ENCODE measurements at places on chromosomes 12 and 14. TPM values are rescaled to one million over a fixed set of nuclear protein-coding genes. Genes with fewer than 3 reads are reported as not detected.

The SLC7A7 gene
- total RNA-seq: 0.16 TPM

DNA sequence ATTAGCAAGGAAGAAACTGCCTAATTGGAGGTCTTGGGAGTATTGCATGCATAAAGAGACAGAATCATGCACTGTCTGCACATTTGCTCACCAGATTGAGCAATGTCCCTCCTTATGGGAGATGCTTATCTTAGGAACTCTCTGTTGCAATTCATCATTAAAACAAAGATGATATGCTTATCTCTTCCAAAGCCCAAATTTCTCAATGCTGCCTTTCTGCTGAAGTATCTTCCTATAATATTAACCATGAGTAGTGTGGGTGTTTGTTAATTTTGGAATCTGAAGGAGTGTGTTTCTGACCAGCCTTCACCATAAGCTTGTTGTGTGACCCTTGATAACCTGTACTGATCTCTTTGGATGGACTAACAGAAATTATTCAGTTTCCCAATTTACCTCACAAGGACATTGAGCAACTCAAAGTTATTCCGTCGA is 1257.6 kb upstream of the FLRT2 start:
- DNase-seq: no peak

- DNase-seq: no peak
These were observed 365.5 kb downstream of the TMEM121 start for GRCh38 chr14:105891631-105892452.

The GPRC5D gene
- not detected for total RNA-seq

- DNase-seq: no peak
These were observed 60.9 kb upstream of the GPATCH2L start for GRCh38 chr14:76090616-76091391.

- no peak for DNase-seq
These were observed 51.1 kb downstream of the MIS18BP1 start for GRCh38 chr14:45201905-45202304.

GRCh38 chr12:64187370-64187769 is 34.7 kb downstream of the KICS2 start:
- no peak for DNase-seq

The HCAR3 gene
- not detected for total RNA-seq

The INHBC gene
- total RNA-seq: 0.14 TPM

GRCh38 chr12:117818400-117818799 is 150.4 kb downstream of the KSR2 start:
- DNase-seq: no peak

DNA sequence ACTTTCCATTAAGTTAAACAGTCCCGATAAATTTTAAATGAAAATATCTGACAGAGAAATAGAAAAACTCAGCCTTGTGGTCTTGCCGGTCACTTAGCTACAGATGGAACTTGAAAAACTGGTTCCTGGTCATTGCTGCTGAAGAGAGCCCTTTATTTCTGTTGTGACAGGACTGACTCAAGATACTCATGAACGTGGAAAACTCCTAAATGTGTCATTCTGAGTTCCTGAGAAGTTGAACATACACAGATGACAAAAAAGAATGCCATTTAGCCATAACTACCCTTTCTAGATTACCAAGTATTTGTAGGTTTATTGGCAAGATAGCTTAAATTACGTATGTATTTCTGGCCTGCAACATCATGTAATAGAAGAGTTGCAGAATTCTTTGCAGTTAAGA is 134.2 kb downstream of the HMGA2 start:
- DNase-seq: no peak

GRCh38 chr14:105139212-105139825 is 29.3 kb downstream of the JAG2 start:
- DNase-seq: no peak

The AQP6 gene
- not detected for total RNA-seq

GRCh38 chr14:90804292-90805083 is 11.7 kb downstream of the TTC7B start:
- DNase-seq: no peak

- DNase-seq: no peak
These were observed 14.5 kb upstream of the MAP1LC3B2 start for GRCh38 chr12:116544656-116545055.

The SYNE3 gene
- total RNA-seq: 11.5 TPM

GRCh38 chr14:72882047-72882446 is 11.9 kb downstream of the DPF3 start:
- DNase-seq: no peak

GRCh38 chr14:91873471-91874415 is 6.4 kb upstream of the TC2N start:
- peak; percentile 54 for DNase-seq

- no peak for DNase-seq
These were observed 54.8 kb downstream of the CEP83 start for GRCh38 chr12:94404854-94405253.

DNA sequence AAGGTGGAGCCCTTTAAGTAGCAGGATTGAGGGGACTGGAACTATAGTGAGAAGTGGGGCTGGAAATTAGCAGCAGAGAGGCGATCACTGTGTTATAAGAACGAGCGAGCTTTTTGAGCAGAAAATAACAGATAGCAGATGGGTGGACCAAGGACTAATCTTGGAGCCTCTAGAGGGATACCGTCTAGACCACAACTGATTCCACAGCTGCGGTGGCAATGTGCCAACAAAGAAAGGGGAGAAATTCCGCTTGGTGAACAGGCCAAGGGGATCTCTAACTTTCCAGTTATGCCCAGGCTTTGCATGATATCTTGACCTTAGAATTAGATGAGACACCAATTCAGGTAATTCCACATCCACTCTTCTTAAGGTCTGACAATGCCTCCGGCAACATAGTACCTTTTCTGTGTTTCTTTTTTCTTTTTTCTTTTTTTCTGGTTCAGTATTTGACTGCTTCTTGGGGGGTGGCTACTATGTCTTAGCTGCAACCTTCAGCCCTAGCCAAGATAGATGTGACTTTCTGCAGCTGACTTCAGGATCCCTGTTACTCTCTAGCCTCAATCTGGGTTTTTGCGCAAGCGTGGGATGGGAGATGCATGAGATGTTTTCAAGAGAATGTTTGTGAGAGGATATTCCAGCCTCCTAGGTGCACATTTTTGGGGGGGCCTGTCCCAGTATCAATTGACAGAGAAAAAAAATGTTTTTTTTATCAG is 143.4 kb upstream of the CPSF6 start:
- DNase-seq: no peak

- DNase-seq: no peak
These were observed 106.5 kb downstream of the PLCZ1 start for GRCh38 chr12:18631339-18631738.

All from activated T-cell treated with anti-CD3 and anti-CD28 coated beads, Interleukin-2, amount 50 U/mL, for 4 hours (primary cell).